H7 (cell line): ENCODE measurements at places on chromosomes 5 and 9. TPM values are rescaled to one million over a fixed set of nuclear protein-coding genes. Genes with fewer than 3 reads are reported as not detected.
A peak's percentile ranks its signal among the peaks of the same experiment; 100 is the strongest.

GRCh38 chr9:6911901-6912638 is 154.3 kb downstream of the KDM4C start:
- DNase-seq = no peak

DNA sequence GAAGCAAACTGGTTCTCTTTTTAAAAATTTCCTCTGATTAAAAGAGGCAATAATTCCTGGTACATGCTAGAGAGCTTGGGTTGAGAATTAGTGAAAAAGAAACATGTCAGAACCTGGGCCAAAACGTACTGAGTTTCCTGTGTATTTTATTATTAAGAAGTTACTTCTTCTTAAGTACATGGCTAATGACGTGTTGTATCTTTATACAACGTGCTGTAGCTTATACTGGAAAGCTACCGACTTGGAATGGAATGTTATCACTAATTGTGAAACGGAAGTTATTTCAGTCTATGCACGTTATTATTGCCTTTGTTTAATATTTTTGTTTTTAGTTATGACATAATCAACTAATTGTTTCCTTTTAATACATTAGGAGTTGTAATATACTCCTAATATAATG is 43.1 kb downstream of the ZNF366 start:
- no peak for DNase-seq

DNA sequence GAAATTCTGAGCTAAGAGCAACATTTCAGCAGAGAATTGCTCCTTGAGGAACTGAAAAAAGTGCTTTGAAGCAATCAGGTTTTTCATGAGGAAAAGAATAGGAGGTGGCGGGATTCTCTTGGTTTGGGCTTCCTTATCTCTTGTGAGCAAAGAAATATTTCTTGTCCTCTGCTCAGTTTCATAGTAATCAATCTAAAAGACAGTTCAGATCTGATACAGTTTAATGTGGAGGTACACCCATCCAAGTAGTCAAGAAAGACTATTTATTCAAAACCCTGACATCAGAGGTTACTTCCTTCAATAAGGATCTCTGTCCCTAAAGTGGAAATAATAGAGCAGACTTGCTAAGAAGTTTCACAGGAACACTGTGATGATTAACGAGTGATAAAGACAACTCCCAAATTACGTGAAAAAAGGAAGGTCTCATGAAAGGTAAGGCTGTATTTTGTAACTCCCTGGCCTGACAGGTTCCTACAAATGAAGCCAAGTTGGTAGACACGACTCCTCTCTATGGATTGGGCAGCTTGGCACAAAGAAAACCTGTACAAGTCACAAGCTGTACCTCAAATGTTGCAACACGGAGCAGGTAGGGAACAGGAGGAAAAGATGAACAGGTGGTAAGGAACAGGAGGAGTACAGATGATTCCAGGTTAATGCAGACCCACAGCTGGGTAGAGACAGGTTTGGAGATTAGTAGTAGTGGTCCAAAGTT is 94.1 kb downstream of the SUSD1 start:
- DNase-seq = no peak

- DNase-seq = peak; percentile 37
Measured at GRCh38 chr5:113038714-113039113, 62.1 kb downstream of the DCP2 start.

DNA sequence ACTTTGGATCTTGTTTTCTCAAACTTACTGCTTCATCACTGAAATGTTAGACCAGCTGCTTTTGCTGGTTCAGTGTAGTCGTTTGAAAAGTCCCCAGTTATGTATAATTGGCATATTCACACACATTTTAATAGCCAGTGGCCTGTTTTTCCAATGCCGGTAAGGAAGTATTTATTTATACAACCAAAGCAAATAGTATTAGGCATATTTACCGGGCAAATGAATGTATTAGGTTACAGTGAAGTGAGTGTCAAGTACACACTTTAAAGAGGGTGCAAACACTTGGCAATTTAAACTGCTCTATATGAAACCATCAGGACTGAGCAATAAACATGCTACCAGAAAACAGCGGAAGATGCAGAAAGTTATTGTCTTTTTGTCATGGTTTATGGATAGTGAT is 242.9 kb downstream of the MCTP1 start:
- no peak for DNase-seq

DNA sequence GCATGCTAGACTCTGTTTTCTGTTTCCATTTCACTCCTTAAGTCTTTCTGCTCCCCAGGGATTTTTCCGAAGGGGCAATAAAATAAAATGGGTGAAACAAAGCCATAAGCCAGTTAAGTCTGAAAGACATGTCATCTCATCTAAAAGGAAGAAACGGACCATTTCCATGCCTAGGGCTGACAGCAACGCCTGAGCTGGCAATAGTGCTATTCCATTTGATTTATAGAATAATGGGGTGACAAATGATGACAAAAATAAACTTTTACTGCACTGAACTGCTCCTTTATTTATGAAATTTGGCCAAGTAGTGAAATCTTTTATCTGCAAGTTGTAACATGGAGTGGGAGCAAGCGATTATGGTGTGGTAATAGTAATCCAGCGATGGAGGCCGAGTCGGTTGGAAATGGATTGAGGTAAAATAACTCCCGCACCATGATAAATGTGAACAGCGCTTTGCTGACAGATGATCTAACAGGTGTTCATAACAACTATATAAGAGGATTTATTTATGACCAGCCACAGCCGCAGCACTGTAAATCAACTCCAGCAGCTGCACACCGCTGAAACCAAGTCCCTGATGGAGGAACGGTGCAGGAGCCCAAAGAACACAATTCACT is 219.8 kb upstream of the TBCA start:
- no peak for DNase-seq

- no peak for DNase-seq
Measured at GRCh38 chr9:134540276-134541096, 101.1 kb upstream of the COL5A1 start.

- DNase-seq = no peak
Measured at GRCh38 chr5:8456846-8457186, 587.9 kb downstream of the MTRR start.

TMEM141 gene
- 73.9 and 80.6 TPM in 2 replicates for total RNA-seq

DNM1 gene
- total RNA-seq = 16.9 and 35.0 TPM in 2 replicates

TMEFF1 gene
- total RNA-seq = 30.6 and 36.9 TPM in 2 replicates

STPG3 gene
- not detected in 2 replicates for total RNA-seq

CYLC2 gene
- not detected in 2 replicates for total RNA-seq

NPM1 gene
- total RNA-seq = 2,089 and 3,527 TPM in 2 replicates

FGF18 gene
- 1.9 TPM in 2 replicates for total RNA-seq

ZNF346 gene
- total RNA-seq = 25.0 and 26.4 TPM in 2 replicates
